GF-D8 (cell line): ENCODE measurements at places on chromosomes 2 and 18.

GRCh38 chr18:31774477-31774785 lies 13.8 kb upstream of the SLC25A52 start:
- no peak for DNase-seq

GRCh38 chr2:20012282-20013125 lies at the start of gene MATN3:
TSS of gene MATN3 (minus strand) at chr2:20012668. CDS start at chr2:20012631, 37 bp downstream.
- DNase-seq = no peak

DNA sequence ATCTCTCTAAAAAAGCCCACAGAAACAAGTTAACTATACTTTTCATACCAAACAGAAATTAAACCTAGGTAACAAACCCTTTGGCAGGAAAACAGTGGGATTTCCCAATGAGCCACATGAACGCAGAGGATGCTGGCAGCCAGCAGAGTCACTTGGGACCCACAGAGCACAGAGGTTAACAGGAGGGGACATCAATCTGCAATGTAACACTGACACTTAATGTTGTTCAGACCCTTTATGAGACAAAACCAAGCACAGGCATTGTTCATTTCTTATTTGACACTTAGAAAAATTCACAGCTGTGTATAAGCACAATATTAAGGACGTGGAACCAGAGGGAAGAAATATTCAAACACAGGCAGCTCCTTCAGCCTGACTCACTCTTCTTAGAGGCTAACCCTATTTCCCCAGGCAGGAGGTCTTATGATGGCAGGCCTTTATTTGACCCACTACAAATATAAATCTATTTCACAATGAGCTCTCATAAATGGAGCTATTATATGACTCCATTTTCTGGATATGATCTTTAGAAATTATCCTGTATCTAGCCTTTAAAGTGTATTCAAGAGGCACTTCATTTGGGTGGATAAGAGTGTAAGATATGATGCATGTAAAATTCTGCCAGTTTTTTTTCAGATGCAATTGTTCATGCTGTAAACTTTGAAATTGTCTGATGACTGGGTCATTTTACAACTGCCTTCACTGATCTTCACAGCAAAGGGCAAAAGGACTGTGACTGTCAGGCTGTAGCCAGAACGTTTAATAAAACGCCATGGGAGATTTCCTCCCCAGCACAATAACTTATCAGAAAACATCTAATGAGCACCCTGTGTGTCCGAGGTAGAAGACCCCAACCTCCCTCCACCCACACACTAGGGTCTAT lies 132.8 kb upstream of the SATB2 start:
- no peak for DNase-seq

GRCh38 chr2:11321847-11322246 lies 22.6 kb downstream of the ROCK2 start:
- no peak for DNase-seq

GRCh38 chr2:180542511-180542910 lies 437.9 kb upstream of the UBE2E3 start:
- DNase-seq = no peak

DNA sequence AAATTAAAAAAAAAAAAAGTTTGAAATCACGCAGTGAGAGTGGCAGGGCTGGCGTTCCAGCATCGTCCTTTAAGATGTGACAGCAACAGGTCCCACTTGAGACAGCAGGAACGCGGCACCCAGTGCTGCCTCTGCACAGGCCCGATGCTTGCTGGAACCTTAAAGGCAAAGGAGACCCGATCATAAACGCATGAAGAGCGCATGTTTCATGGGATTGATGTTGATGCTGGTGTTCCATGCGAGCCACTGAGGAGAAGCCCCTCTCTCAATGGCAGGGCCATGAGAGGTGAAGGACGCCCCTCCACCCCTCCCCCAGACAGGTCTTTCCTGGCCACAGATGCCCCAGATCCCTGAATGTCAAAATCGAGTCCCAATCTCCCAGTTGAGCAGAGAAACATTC lies 17.9 kb upstream of the ALPI start:
- DNase-seq = no peak

DNA sequence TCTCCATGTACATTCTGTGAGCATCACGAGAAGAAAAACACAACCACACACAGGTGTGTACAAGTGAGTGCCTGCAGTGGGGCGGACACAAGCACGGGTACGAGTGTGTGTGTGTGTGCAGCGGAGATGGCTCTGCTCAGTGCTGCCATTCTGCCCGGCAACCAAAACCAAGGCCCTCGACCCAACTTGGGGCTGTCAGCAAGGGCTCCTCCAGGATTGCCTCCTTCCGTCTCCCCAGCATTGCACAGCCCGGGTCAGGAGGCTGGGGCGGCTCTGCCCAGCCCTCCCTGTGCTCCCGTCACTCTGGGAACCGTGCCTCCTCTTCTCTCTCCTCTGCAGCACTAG lies 66.5 kb downstream of the PXDN start:
- DNase-seq = no peak
